ENCODE measurements at places on chromosomes 5 and 9.

DNA sequence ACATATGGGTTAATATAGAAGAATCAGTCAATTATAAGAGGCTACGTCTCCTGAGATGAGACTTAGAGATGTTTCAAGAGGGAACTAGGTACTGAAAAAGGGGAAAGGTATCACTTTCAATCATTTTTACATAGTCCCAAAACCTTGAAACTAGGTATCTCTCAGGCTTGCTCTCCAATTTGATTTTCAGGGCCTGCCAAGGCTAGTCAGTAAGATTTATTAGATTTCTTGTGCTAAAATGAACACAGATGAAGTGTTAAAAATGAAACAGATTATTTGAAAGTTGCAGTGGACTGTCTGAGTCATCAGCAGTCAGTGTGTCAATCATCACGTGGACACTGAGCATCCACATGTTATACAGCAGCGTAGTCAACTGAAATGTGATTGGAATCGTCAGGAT is 591.1 kb downstream of the DTWD2 start:
- no peak for DNase-seq

- DNase-seq: no peak
Observed at GRCh38 chr9:1743121-1743960, 271.8 kb upstream of the SMARCA2 start.

DNA sequence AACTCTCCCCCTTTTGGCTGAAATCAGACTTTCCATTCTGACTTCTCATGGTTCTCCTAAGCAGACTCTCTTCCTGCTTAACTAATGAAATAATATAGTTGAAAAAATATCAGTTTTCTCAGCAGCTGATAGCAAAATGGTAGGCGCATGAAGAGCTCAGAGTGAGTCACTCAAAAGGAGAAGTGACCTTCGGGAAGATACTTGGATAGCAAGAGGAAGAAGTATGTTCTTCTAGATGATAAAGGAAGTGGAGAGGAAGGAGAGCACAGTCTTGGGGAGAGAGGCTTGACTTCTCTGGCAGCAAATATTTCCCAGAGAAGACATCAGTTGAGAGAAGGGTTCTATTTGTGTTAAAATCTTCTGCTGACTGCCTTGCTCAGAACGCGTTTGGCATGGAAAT is 101.5 kb downstream of the TAF11L14 start:
- DNase-seq: no peak

DNA sequence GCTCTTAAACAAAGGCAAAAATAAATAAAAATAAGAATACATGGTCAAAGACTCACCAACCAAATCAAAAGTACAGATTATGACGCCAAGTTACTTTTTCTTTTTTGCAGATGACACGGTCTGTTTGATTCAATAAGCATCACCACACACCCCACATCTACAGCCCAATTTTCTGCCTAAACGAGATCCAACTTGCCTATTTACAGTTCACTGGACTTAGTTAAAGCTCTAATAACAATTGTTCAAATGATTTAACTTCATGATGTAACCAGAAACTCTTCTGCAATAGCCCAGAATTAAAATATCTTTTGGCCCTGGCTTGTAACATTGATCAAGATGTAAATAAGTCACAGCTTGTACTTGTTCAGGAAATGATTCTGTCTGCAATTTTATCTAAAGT is 590.3 kb upstream of the C9orf72 start:
- DNase-seq: no peak

GRCh38 chr9:1939926-1940368 is 75.2 kb upstream of the SMARCA2 start:
- no peak for DNase-seq

GRCh38 chr5:150046031-150046430 is 40.3 kb downstream of the CSF1R start:
- no peak for DNase-seq

- DNase-seq: no peak
Observed at GRCh38 chr9:89706731-89707191, 101.9 kb downstream of the GADD45G start.

DNA sequence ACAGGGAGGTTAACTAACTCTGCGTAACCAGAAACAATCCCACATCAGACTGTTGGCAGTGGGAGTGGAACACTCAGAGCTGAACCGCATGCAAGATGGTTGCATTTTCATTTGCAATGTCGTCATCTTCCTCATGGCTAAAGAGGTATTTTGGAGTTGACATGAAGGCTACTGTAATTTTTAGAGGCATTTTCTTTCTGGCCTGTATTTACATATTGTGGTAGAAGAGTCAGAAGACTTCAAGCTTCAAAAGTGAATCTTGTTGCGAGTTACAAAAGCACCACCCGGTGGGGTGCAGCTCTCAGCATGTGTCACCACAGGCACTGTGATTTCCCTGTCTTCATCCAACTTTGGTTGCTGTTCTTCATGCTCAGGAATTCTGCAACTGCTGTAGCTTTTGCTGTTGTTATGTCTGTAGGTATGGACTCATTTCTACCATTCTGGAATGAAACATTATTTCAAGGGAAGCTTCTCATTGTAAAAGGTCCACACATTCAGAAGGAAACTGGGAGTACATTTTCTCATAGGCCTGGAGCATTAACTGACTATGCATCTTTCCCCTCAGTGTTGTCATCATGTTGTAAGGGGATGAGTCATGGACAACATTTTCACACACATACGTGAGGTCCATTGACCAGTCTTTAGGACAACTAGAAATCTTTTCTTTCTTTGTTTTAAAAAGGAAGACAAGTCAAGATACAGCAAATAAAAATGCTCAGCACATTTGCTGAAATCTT is 35.4 kb upstream of the GDNF start:
- DNase-seq: no peak

DNA sequence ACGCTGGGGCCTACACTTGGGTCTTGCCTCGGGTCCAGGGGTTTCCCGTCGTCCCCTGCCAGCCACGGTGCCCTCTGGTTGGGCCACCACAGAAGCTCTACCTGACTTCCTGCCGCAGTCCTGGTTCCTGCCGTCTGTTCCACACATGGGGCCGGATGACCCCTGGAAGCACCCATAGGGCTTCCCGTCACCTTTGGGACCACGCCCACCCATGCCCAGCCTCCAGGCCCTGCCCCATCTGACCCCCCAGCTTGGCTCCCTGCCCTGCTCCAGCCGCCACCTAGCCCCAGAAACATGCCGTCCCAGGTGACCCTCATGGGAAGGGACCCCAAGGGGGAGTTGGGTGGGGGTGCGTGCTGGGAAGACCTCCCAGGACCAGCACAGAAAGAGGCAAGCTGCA is 13.7 kb downstream of the MRPL36 start:
- no peak for DNase-seq

- DNase-seq: no peak
Observed at GRCh38 chr9:107907255-107907654, 417.7 kb upstream of the KLF4 start.

DNA sequence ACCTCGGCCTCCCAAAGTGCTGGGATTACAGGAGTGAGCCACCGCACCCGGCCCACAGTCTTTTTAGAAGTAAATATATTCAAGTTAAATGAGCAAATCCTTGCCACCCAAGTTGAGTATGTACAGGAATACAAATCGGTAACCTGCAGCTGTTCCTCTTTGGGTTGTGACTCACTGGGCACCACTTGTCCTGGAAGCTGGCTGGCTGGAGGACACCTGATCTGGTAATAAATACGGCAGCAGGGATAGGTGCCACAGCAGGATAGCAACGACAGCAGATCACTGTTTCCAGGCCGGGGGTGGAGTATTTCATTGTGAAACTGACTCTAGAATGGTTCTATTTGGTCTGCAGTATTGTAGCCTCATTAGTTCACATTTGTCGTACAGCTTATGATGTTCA is 35.7 kb upstream of the SLC36A2 start:
- DNase-seq: no peak

- no peak for DNase-seq
Observed at GRCh38 chr9:18638371-18639249, 164.7 kb downstream of the ADAMTSL1 start.

DNA sequence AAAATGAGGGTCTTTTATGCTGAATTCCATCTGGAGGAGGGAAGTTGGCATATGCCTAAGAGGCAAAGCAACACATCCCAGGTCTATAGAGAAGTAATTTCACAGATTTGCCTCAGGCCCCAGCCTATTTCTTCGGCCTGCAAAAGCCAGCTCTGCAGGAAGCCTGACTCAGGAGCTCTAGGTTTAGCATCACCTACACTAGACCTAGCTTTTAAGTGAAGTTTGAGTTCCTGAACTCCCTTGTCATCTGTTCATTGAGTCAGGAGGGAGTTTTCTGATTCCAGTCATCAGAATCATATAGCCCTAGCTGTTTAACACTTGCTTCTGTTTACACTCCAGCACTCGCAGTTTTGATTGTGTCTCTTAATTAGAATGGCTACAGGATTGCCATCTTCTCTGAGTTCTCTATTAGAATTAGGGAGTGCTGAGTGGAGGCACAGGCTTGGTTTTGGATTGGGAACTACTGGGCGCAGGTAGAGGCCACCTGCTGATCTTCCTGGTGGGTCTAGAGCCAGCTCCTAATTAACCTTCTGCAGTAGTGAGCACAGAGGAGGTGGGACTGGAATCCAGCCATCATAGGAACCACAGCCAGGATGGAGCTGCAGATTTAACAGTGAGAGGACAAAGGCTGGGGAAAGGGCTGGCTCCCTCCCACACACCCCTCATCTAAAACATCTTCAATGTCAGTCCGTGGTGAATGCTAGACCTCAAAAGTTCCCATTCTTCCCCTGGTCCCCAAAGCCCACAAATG is 179.5 kb downstream of the TRIO start:
- DNase-seq: no peak

DNA sequence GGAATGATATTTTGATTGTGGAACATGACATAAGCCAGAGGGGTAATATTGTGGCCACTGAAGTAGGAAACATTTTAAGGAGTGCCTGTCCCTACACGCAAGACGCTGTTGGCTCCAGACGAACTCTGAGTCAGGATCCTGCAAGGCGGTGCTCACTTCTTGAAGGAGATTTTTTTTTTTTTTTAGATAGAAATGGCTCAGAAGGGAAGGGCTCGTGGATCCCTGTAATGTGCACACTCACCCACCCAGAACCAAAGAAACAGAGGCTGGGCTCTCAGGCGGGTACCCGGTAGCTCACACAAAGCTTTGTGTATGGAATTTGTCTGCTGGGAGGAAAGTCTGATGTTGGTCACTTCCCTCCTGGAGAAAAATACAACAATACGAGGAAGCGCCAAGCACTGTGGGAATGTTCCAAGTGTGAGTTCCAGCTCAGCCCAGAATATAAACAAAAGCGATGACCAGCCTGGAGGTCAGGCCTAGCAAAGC is 25.7 kb downstream of the RAPGEF1 start:
- DNase-seq: no peak

GRCh38 chr5:150596826-150597225 is 43.6 kb upstream of the SYNPO start:
- no peak for DNase-seq

DNA sequence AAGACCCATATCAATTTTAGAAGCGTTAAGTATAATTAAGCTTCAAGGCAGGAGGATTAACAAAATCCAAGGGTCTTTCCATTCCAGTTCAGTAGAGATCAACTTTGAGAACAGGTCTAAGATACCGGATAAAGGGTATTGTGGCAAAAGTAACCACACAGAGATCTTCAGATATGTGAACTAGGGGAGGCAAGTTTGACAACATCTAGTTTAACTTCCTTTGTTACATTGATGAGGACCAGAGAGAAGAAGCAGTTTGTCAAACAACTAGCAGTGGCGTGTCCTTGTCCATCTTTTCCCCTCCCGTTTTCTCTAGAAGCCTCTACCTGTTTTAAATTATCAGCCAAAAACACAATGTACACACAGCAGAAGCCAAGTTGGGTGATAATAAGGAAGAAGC is 8.6 kb downstream of the SLC36A2 start:
- DNase-seq: no peak

- DNase-seq: no peak
Observed at GRCh38 chr9:108569624-108570023, 286.2 kb downstream of the ACTL7B start.

DNA sequence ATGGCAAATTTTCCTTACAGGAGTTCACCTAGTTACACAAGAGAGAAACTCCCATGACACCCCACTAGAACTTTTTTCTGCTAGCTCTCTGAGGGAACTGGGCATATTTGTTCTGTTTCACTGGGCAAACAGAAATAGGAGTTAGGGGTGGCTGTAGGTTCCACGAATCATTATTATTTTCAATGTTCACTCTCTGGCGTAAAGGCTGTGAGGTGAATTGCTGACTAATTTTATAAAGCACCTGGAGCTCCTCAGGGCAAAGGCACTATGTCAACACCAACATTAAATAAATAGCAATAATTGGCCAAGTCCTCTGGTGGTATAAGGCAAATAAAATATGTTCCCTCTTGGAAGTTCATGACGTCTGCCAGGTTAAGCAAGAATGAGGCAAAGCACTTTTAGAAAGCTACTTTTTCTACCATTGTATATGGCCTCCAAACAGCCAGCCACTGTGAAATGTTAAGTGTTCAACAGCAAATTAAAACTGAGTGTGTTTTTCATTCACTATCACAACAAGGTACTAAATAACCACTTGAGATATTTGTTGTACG is 344.6 kb downstream of the PDE4D start:
- peak; percentile 93 for DNase-seq

GRCh38 chr9:12604164-12604821 is 88.9 kb upstream of the TYRP1 start:
- DNase-seq: no peak
